ENCODE measurements at places on chromosomes 11 and 22. TPM values are rescaled to one million over a fixed set of nuclear protein-coding genes. Genes with fewer than 3 reads are reported as not detected.

KDM4D gene
- 1.2 TPM for total RNA-seq

MISFA gene
- total RNA-seq: not detected

GSTT2B gene
- 6.5 TPM for total RNA-seq

WT1 gene
- not detected for total RNA-seq

OR8H1 gene
- total RNA-seq: not detected

DBX1 gene
- total RNA-seq: not detected

RASSF7 gene
- total RNA-seq: 47.2 TPM

PLA2G6 gene
- 3.6 TPM for total RNA-seq

SLN gene
- not detected for total RNA-seq

Data from hair follicular keratinocyte (primary cell).